ENCODE measurements at places on chromosomes 2 and 18.

GRCh38 chr2:98280376-98281102 lies 65.7 kb upstream of the CNGA3 start:
- no peak for DNase-seq

- DNase-seq: no peak
Measured at GRCh38 chr2:161124201-161124600, 36.0 kb upstream of the TANK start.

- no peak for DNase-seq
Measured at GRCh38 chr18:48605408-48605845, 66.6 kb downstream of the CTIF start.

GRCh38 chr2:110813896-110814295 lies 81.5 kb downstream of the ACOXL start:
- DNase-seq: no peak

GRCh38 chr2:73301636-73302035 lies 8.3 kb upstream of the EGR4 start:
- no peak for DNase-seq

DNA sequence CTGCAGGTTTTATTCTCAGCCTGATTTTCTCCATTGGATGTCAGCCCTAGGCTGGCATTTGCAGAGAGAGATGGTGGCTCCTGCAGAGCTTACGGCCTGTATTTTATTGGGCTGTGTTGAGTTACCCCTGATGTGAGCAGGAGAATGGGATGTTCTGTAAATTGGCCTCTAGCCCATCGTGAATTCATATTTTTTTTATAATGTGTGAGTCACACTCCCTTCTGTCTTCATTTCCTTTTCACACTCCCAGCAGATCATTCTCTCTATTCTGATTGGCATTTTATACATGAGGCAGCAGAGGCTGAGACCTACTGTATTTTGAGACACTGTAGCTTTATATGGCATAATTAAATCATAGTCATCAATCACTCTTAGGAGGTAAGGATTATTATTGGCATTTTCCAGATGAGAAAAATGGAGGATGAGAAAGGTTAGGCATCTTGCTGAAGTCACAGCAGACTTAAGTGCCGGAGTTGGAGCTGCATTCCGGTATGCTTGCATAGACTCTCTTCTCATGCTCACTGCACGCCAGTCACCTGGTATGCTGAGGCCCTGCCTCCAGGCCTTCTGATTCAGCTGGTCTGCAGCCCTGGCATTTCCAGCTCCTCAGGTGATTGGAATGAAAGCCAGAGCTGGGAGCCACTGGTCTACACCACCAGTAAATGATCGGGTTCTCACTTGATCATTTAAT lies 142.4 kb downstream of the NEDD4L start:
- peak; percentile 89 for DNase-seq

DNA sequence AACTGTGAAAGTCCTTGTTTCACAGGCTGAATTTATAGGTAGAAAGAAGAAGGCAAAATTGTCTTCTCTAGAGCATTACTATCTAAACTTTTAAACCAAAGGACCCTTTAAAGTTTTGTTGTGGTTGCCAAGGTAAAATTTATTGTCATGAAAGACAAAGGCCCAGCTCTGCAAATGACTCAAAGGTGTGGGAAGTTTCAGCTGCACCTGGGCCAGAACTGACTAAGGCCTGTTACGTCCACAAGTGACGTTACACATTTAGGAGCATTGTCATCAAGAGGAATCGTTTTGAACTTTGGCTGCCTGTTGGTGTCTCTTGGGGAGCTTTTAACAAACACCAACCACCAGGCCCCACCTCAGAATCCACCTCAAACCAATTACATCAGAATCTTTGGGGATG lies 8.1 kb upstream of the DSC3 start:
- no peak for DNase-seq

GRCh38 chr18:41396211-41396610 lies 558.8 kb upstream of the PIK3C3 start:
- no peak for DNase-seq

- no peak for DNase-seq
Measured at GRCh38 chr2:224885836-224886547, 156.3 kb downstream of the DOCK10 start.

GRCh38 chr2:199907008-199907714 lies 3.9 kb upstream of the C2orf69 start:
- DNase-seq: peak; percentile 46

GRCh38 chr18:54440292-54440691 lies 82.6 kb downstream of the C18orf54 start:
- no peak for DNase-seq

DNA sequence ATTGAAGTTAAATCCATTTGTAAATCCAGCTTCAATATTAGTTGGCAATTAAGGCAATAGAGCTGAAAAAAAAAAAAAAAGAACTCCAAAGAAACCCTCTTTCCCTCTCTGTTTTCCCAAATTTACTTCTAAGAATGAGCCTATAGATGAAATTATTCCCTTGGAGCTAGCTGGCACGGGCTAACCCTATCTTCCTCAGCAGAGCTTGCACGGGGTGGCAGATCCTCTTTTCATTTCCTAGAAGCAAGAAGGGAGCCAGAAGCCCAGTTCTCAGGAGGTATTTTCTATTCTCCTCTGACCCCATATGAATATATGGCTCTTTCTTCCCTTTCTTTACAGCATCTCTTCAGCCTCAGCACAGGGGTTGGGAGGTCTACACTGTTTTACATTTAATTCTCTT lies 426.0 kb downstream of the TGIF1 start:
- DNase-seq: no peak

DNA sequence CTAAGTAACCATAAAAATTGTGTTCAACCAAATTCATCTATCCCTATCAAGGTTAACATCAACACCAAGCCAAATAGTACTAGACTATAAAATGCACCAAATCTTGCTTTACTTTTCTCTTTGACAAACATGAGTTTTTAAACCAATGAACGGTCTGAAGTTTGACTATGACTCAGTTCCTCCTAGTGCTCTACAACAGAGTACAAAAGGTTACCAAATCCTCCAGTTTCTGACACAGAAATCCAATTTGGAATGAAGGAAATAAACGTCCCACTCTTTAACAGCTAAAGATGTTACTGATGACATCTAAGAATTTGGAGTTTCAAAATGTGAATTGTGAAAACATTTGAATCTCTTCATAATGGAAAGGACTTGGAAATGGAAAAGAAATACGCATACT lies 11.8 kb upstream of the ACVR1 start:
- DNase-seq: no peak

DNA sequence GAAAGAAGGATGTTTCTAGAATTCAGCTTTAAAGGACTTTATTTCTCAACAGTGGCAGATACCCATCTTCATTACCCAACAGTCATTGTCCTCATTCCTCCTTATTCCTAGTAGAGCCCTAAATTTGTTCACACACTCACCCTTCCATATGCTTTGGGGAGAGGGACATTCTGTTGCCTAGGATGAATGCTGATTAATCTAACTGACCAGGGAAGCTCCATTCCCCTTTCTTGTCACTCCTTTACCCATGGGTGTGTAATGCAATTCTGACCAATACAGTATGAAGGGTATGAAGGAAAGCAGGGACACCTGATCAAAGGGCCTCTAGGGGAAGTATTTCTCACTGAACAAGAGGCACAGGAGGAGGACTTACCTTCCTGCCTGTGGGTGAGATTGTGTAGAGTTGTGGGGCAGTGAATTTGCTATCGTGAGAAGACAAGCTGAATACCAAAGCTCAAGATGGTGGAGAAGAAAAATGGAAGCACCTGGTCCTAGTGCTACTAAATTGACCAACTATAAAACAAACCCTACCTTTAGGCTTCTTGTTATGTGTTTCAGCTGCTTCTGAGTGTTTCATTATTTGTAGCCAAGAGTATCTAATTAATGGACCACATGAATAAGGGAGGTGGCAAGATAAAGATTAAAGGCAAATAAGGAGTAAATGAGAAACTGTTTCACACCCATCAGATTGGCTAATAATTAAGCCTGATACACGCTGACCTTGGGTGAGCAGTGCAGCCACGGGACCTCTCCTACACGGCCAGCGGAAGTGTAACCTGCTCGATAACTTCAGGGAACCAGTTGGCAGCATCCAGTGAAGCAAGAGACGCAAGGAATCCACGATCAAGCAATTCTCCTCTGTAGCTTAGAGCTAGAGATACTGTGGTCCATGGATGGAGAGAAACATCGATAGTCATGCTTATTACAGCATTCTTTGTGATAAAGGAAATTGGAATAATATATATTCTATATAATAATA lies 202.3 kb downstream of the MYCN start:
- DNase-seq: no peak

DNA sequence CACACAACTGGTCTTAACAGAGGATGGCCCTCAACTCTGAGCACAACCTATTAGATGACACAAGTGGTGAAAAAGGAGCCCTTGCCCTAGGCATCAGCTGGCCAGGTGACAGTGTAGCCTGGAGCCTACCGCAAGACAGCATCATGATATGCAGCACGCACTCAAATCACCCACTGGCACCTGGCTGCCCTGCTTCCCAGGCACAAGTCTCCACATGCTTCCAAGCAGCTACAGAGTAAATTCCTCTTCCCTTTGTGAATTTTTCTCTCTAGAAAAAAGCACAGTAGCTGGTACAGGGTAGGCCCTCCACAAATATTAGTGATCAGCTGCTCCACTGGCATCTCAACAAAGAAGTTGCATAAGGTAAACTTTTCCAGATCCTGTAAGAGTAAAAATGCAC lies 6.0 kb downstream of the FBXO15 start:
- peak; percentile 23 for DNase-seq

GRCh38 chr2:207275779-207276178 lies 110.0 kb upstream of the KLF7 start:
- no peak for DNase-seq

GRCh38 chr2:26190369-26190768 lies 17.5 kb downstream of the GAREM2 start:
- no peak for DNase-seq

GRCh38 chr2:205133544-205133943 lies 548.8 kb upstream of the NRP2 start:
- no peak for DNase-seq

DNA sequence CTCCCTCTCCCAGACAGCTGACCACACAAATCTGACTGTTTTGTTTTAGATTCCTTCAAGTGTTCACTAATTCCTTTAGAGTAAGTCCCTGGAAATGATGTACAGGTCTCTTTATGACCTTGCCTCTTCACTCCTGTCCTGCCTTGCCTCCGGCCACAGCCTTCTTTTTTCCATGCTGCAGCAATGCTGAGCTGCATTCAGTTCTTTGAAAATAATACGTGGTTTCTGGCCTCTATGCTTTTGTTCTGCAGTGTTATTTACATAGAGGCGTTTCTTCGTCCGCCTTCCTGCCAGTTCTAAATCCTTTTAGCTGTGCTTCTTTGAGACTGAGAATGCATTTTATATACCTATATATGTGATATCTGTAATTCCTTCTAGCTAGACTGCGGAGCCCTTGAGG lies 87.2 kb downstream of the PPP1R1C start:
- DNase-seq: no peak

DNA sequence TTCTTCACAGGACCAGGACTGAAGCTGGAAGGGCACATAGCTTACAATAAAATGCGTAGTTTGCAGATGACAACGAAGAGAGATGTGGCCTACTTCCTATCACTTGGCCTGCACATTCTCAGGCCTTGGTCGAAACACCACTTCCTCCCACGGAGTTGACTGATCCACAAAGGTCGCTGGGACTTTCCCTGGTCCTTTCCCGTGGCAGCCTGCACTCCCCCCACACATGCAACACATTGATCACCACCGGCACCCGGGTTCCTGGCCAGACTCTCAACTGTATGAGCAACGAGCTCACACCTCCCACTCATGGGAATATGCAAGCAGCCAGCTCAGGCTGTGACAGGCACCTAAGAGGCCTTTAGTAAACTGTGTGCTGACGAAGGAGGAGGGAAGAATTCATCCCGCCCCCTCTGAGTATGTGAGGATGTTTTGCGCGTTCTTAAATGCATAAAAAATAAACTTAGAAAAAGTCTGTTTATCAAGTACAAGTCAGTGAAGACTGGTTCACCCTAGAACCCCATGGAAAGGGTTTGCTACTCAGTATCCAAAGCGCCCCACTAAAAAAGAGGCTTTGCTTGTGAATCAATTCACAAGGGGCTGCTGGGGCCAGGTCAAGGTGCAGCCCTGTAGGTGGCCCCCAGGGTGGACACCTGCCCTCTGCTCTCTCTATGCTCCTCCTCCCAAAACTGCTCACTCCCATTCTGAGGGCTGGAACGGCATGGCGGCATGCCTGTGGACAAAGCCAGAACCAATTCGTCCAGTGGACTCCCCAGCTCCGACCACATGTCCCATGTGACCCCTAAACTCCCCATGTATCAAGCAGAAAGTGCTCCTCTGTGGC lies 154.3 kb downstream of the EIPR1 start:
- DNase-seq: no peak

DNA sequence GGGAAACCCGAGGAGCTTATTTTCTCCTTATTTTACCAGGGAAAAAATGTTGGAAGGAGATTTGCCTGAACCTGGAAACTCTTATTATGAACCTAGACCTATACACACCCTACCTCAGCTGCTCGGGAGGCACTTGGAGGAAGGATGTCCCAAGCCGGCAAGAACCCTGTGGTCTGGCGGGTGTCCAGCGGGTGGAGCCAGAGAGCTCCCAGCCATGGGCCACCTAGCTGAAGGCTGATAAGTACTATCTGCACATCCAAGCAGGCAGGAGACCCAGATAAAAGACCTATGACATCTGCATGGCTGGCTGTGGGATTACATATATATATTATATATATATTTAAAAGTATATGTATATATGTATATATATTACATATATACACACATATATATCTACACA lies 1.1 kb upstream of the SLC14A1 start:
- DNase-seq: no peak

GRCh38 chr18:49241852-49242251 lies 218.6 kb downstream of the DYM start:
- no peak for DNase-seq

- DNase-seq: no peak
Measured at GRCh38 chr2:82055846-82056245, 1751.3 kb upstream of the LRRTM1 start.

DNA sequence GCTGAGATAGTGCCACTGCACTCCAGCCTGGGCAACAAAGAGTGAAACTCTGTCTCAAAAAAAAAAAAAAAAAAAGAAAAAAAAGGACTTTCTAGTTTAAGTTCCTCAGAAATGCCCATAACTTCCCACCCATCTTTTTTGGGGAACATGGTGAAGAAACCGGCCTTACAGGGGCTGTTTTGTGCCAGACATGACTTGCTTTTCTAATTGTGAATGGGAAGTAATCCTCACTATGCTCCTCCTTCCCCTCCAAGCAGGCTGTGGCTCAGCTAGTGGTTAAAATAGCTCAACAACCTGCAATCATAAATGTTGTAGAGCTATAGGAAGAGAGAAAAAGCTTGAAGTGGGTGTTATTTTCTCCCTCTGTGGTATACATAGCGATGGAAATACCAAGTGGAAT lies 34.1 kb upstream of the OLA1 start:
- no peak for DNase-seq

GRCh38 chr2:241796209-241796608 lies 12.8 kb upstream of the NEU4 start:
- no peak for DNase-seq

- no peak for DNase-seq
Measured at GRCh38 chr2:74602586-74603281, 45.4 kb downstream of the M1AP start.

Measured in retinal pigment epithelial cell (primary cell).